ENCODE measurements at places on chromosomes 12 and 14. TPM values are rescaled to one million over a fixed set of nuclear protein-coding genes. Genes with fewer than 3 reads are reported as not detected.

DNA sequence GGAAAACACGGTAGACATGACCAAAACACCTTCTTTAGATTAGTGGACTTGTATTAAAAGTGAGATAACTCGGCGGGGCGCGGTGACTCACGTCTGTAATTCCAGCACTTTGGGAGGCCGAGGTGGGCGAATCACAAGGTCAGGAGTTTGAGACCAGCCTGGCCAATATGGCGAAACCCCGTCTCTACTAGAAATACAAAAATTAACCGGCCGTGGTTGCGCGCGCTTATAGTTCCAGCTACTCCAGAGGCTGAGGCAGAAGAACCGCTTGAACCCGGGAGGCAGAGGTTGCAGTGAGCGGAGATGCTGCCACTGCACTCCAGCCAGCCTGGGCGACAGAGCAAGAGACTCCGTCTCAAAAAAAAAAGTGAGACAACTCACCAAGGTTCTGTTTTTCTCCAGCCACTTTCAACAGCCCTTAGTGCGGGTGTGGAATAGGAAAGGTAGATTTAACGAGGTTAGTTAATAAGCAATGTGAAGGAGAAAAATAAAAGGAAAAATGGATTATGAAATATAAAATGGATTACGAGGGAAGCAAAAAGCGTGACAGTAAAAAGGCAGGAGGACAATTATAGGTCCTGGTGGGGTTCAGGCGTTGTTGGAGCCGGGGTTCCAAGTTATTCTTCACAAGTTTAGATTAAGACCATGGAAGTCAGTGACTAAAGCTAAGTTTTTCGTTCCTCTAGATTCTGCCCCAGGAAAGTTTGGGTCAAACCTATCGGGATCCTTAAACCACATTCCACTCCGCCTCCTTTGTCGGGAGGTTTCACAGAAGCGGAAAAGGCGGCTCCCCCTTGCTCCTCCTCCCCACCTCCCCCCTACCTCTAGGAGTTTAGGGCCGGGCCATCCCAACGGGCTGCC, 534 bp downstream of the PPP2R3C start:
- H3K27me3 ChIP-seq: no peaks in the 10 kb centered on the region
- DNase-seq: peak; percentile 18
- peaks cover 3% of the 10 kb centered on the region for H3K4me1 ChIP-seq
- peak overlapping the region; percentile 97 for H3K27ac ChIP-seq
- H3K4me3 ChIP-seq: peak overlapping the region; percentile 79

The KRT3 gene
- not detected for total RNA-seq

DNA sequence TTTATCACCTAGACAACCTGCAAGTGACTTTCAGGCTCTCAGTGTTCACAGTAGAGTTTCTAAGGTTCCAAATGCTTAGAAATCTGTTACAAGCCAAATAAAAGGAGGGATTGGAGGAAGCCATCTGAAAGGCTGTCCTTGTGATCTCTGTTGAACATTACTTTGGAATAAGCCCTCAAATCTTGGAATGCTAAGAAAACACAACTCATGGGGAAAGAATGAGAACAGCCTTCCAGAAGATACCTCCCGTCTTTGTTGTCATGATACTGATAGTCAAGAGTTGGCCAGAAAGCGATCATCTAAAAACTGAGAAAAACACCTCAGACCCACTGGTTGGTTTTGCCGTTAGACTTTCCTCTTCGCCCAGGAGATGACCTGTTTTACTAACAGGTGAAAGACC, 44.4 kb upstream of the KCNK13 start:
- no peak overlapping the region for H3K27ac ChIP-seq
- no peaks in the 10 kb centered on the region for H3K4me1 ChIP-seq
- peaks cover 19% of the 10 kb centered on the region for H3K36me3 ChIP-seq
- no peaks in the 10 kb centered on the region for H3K27me3 ChIP-seq

- no peaks in the 10 kb centered on the region for H3K27me3 ChIP-seq
- H3K4me3 ChIP-seq: no peak overlapping the region
- H3K4me1 ChIP-seq: no peaks in the 10 kb centered on the region
- DNase-seq: no peak
- H3K27ac ChIP-seq: no peak overlapping the region
Observed at GRCh38 chr12:32516230-32516629, 116.9 kb downstream of the FGD4 start.

The CEBPE gene
- not detected for total RNA-seq

GRCh38 chr12:2919249-2919648, 28.6 kb downstream of the TULP3 start:
- no peak overlapping the region for H3K27ac ChIP-seq
- peaks cover 48% of the 10 kb centered on the region for H3K36me3 ChIP-seq
- no peaks in the 10 kb centered on the region for H3K4me1 ChIP-seq
- DNase-seq: no peak
- no peaks in the 10 kb centered on the region for H3K27me3 ChIP-seq

DNA sequence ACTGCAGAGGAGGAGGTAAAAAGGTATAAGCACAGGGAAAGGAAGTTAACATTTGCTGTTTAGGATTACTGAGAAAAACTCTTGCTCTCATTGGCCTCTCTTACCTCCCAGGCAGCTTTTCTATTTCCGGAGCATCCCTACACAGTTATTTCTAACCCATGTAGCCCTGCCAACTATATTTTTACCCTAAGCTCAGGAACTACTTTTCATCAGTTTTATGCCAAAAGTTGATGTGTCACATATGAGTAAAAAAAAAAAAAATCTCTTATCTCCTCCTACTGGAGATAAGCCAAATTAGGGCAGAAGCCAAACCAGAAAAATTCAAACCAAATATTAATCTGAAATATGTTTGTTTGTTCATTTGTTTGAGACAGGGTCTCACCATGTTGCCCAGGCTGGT, 34.4 kb upstream of the PSMA6 start:
- no peak for DNase-seq
- H3K27ac ChIP-seq: no peak overlapping the region
- H3K4me1 ChIP-seq: no peaks in the 10 kb centered on the region
- no peak overlapping the region for H3K4me3 ChIP-seq

GRCh38 chr14:51304438-51304837, 64.4 kb downstream of the TMX1 start:
- no peak overlapping the region for H3K27ac ChIP-seq
- no peaks in the 10 kb centered on the region for H3K27me3 ChIP-seq
- DNase-seq: no peak
- no peaks in the 10 kb centered on the region for H3K36me3 ChIP-seq
- H3K4me3 ChIP-seq: no peak overlapping the region

DNA sequence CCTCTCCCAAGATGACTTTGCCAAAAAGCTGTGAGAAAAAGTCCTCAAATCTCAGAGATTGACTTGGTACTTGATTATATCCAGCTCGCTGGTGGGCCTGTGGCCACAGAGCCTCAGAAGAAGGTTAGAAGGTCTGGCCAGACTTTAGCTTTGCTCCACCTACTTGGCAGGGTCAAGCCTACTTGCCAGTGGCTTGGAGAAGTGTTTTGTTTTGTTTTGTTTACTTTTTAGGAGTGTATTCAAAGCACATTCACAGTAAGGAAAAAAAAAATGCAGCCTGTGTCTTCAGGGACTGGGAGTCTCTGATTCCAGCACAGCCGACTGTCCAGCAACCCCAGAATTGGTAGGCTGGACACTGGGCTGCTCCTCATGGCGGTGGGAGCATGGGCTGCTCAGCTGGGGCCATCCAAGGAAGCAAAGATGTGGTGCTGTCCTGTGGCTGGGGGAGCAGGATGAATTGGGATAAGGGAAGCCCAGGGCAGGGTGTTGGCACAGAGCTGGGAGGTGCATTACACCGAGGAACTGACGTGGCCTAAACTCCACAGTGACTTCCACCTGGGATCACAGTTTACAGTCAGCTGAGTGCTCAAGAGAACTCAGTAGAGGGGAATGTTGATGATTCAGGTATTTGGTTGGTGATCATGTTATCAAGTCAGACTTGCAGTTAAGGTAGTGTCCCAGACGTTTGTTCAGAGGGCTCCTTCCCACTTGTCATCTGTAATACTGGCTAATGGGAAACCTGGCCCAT, 73.5 kb downstream of the PPP2R5C start:
- peak; percentile 63 for DNase-seq
- no peaks in the 10 kb centered on the region for H3K36me3 ChIP-seq
- no peaks in the 10 kb centered on the region for H3K27me3 ChIP-seq
- peak overlapping the region; percentile 82 for H3K27ac ChIP-seq

- no peak overlapping the region for H3K27ac ChIP-seq
- H3K4me3 ChIP-seq: no peak overlapping the region
- peak; percentile 50 for DNase-seq
- H3K27me3 ChIP-seq: no peaks in the 10 kb centered on the region
- peaks cover 7% of the 10 kb centered on the region for H3K4me1 ChIP-seq
Observed at GRCh38 chr14:99506276-99506675, 25.1 kb downstream of the CCNK start.

The KRT73 gene
- total RNA-seq: not detected

DNA sequence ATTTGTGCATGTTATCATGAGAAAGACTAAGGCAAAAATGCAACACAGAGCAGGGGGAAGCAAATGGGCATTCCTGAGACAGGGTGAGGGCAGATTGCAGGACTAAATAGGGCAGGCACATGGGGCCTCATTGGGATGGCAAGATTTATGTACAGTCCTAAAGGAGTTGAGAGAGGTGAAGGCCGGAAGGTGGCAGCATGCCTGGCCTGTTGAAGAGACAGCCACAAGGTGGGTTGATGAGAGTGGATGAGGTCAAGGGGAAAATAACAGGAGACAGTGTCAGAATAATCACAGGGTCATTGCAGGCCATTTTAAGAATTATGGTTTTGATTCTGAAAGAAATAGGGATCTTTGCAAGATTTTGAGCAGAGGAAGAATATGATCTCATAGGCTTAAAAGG, 21.0 kb downstream of the PAH start:
- no peak overlapping the region for H3K27ac ChIP-seq
- no peaks in the 10 kb centered on the region for H3K27me3 ChIP-seq
- no peaks in the 10 kb centered on the region for H3K4me1 ChIP-seq
- H3K4me3 ChIP-seq: no peak overlapping the region
- no peaks in the 10 kb centered on the region for H3K36me3 ChIP-seq

DNA sequence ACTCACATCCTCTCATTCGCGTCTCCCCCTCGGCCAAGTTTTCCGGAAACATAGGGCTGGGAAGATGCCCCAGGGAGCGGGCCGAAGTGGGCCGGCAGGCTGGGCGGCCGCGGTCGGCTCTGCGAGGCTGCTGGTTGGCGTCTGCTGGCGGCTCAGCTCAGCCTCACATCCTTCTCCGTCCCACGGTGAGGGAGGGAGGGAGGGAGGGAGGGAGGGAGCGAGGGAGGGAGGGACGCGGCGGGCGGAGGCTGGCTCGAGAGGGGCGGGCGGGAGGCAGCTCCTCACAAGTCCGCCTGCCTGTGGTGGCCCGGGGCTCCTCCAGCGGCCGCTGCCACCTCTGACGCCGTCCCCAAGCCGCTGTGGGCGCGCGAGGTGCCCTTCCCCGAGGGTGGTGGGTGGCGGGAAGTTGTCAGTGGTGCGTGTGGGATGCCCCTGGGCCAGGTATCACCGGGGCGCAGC, 93.8 kb downstream of the RFLNA start:
- peaks cover 4% of the 10 kb centered on the region for H3K36me3 ChIP-seq
- peak overlapping the region; percentile 40 for H3K4me3 ChIP-seq
- H3K27me3 ChIP-seq: no peaks in the 10 kb centered on the region

GRCh38 chr12:128801879-128802391, 21.8 kb downstream of the SLC15A4 start:
- H3K27ac ChIP-seq: no peak overlapping the region
- peaks cover 23% of the 10 kb centered on the region for H3K36me3 ChIP-seq
- no peak for DNase-seq
- H3K27me3 ChIP-seq: no peaks in the 10 kb centered on the region
- no peaks in the 10 kb centered on the region for H3K4me1 ChIP-seq

The TTC7B gene
- total RNA-seq: 39.6 TPM

DNA sequence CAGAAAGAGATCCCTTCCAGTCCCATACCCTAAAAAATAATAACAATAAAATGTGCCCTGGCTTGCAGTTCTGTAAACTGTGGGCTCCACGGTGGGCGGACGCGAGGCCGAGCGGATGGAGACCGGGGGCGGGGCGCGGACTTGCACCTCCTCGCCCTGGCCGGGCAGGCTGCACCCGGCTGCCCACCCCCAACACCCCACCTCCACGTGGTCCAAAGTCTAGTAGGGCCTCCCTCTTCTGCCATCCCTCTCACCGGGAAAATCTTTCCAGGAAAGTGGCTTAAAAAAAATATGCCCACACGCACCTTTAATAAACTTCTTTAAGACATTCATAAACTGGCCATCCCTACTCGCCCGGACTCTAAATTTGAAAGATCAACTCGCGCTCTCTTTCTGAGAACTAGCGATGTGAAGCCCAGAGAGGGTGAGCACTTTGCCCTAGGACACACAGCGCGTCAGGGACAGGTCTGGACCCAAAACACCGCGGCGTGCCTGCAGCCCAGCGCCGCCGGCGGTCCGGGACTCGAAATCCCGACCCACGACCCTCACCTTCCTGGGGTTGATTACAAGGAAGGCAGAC, 1.9 kb upstream of the BCL11B start:
- H3K27me3 ChIP-seq: peaks cover 14% of the 10 kb centered on the region
- peaks cover 15% of the 10 kb centered on the region for H3K4me1 ChIP-seq
- H3K4me3 ChIP-seq: peak overlapping the region; percentile 5
- H3K27ac ChIP-seq: no peak overlapping the region

- no peak overlapping the region for H3K4me3 ChIP-seq
- no peaks in the 10 kb centered on the region for H3K4me1 ChIP-seq
- no peaks in the 10 kb centered on the region for H3K27me3 ChIP-seq
- no peaks in the 10 kb centered on the region for H3K36me3 ChIP-seq
- DNase-seq: peak; percentile 17
Observed at GRCh38 chr14:21923820-21924219, 250.2 kb upstream of the OR4E1 start.

DNA sequence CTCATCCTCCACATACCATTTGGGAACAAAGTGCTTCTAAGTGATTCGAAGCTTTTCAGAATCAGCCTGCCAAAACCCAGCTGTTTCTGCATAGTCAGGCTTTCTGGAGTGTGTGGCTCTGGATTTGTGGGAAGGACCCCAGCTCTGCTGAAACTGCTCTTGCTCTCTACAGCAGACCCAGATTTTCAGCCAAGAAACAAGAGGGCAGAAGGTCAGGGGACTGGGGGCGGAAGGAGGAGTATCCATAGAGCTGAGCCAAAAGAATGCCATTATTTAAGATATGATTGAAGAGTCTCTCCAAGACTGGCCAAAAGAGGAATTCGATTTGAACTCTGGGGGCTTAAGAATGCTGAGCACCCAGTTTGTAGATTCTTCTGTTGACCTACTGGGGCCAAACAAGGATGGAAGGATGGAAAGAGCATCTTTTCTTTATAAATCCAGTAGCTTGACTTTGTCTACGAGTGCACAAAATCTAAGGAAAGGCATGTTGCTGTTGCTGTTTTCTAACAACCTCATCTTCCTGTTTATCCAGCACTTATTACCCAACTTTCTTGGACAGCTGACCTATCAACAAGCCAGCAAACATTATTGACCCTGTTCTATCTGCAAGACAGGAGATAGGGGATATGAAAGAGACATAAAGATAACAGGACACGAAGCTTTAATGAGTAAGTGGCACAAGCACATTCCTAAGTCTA, 29.2 kb downstream of the FBLN5 start:
- H3K4me3 ChIP-seq: no peak overlapping the region
- H3K27me3 ChIP-seq: no peaks in the 10 kb centered on the region
- H3K4me1 ChIP-seq: peaks cover 7% of the 10 kb centered on the region
- H3K27ac ChIP-seq: peak overlapping the region; percentile 11
- peak; percentile 91 for DNase-seq

GRCh38 chr12:29226616-29227015, 77.5 kb downstream of the FAR2 start:
- DNase-seq: no peak
- H3K36me3 ChIP-seq: no peaks in the 10 kb centered on the region
- H3K27me3 ChIP-seq: no peaks in the 10 kb centered on the region
- H3K4me3 ChIP-seq: no peak overlapping the region
- no peaks in the 10 kb centered on the region for H3K4me1 ChIP-seq
- H3K27ac ChIP-seq: no peak overlapping the region

GRCh38 chr12:49339464-49339861, 2.5 kb upstream of the C1QL4 start:
- H3K4me1 ChIP-seq: peaks cover 26% of the 10 kb centered on the region
- no peak overlapping the region for H3K27ac ChIP-seq
- H3K36me3 ChIP-seq: no peaks in the 10 kb centered on the region
- H3K27me3 ChIP-seq: peaks cover 7% of the 10 kb centered on the region

The GZMB gene
- 5.1 TPM for total RNA-seq
